ENCODE measurements at places on chromosomes 13 and 19. TPM values are rescaled to one million over a fixed set of nuclear protein-coding genes. Genes with fewer than 3 reads are reported as not detected.

The NLRP5 gene
- not detected for total RNA-seq

DNA sequence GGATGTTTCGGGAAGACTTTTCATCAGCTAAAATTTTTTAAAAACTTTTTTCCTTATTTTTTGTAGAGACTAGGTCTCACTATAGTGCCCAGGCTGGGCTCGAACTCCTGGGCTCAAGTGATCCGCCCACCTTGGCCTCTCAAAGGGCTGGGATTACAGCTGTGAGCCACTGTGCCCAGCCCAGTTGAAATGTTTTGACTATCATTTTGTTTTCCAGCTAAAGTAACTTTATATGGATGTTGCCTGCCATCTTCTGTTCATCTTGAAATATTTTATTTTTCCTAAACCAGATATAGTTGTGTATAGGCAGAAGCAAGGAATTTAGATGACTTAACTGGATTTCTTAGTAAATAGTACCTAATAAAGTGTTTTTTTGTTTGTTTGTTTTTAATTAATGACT, 7.0 kb downstream of the CAB39L start:
- H3K36me3 ChIP-seq, result no peaks in the 10 kb centered on the region
- peak; percentile 17 for DNase-seq
- H3K27me3 ChIP-seq, result no peaks in the 10 kb centered on the region
- H3K4me1 ChIP-seq, result no peaks in the 10 kb centered on the region

The KLK4 gene
- total RNA-seq, result not detected

The ZNF560 gene
- total RNA-seq, result not detected

GRCh38 chr19:17455308-17456123, 5.2 kb downstream of the NXNL1 start:
- H3K27me3 ChIP-seq, result no peaks in the 10 kb centered on the region
- no peak overlapping the region for H3K27ac ChIP-seq
- no peaks in the 10 kb centered on the region for H3K36me3 ChIP-seq
- DNase-seq, result no peak
- H3K4me3 ChIP-seq, result no peak overlapping the region

- H3K4me3 ChIP-seq, result no peak overlapping the region
- H3K27ac ChIP-seq, result peak overlapping the region; percentile 62
- peak; percentile 65 for DNase-seq
- peaks cover 21% of the 10 kb centered on the region for H3K4me1 ChIP-seq
Measured at GRCh38 chr19:43524922-43525835, 1.8 kb downstream of the ETHE1 start.

GRCh38 chr13:61908906-61909615, 493.4 kb upstream of the PCDH20 start:
- no peaks in the 10 kb centered on the region for H3K4me1 ChIP-seq
- no peak overlapping the region for H3K27ac ChIP-seq
- H3K36me3 ChIP-seq, result no peaks in the 10 kb centered on the region
- H3K4me3 ChIP-seq, result no peak overlapping the region
- no peak for DNase-seq
- no peaks in the 10 kb centered on the region for H3K27me3 ChIP-seq

- H3K27ac ChIP-seq, result peak overlapping the region; percentile 13
- no peaks in the 10 kb centered on the region for H3K27me3 ChIP-seq
- H3K4me1 ChIP-seq, result peaks cover 78% of the 10 kb centered on the region
Measured at GRCh38 chr19:42277821-42278451, 8.9 kb downstream of the CIC start.

DNA sequence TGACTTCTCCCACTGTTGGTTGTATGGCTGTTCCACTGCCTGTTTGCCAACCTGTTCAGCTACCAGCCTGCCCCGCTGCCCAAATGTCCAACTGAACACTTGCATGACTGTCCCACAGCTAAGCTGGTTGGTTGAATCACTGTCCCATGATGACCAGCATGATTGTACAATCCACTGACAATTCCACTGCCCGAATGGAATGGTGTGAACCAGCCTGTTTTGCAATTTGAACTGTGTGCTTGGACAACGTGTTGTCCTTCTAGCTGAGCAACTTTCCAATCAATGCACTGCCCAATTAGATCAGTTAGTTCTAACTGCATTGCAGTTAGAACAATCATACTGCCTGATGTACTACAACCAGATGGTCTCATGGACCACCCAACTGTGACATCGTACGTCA, 8.7 kb downstream of the ADAMTS10 start:
- no peak for DNase-seq
- H3K27me3 ChIP-seq, result no peaks in the 10 kb centered on the region
- no peaks in the 10 kb centered on the region for H3K36me3 ChIP-seq
- no peaks in the 10 kb centered on the region for H3K4me1 ChIP-seq
- H3K27ac ChIP-seq, result no peak overlapping the region

- no peak for DNase-seq
- no peaks in the 10 kb centered on the region for H3K4me1 ChIP-seq
- no peak overlapping the region for H3K27ac ChIP-seq
Measured at GRCh38 chr13:39528661-39528980, 74.4 kb downstream of the LHFPL6 start.

- DNase-seq, result peak; percentile 30
- peaks cover 44% of the 10 kb centered on the region for H3K4me1 ChIP-seq
- no peaks in the 10 kb centered on the region for H3K27me3 ChIP-seq
- no peak overlapping the region for H3K4me3 ChIP-seq
Measured at GRCh38 chr13:97307882-97308624, 85.9 kb downstream of the MBNL2 start.

DNA sequence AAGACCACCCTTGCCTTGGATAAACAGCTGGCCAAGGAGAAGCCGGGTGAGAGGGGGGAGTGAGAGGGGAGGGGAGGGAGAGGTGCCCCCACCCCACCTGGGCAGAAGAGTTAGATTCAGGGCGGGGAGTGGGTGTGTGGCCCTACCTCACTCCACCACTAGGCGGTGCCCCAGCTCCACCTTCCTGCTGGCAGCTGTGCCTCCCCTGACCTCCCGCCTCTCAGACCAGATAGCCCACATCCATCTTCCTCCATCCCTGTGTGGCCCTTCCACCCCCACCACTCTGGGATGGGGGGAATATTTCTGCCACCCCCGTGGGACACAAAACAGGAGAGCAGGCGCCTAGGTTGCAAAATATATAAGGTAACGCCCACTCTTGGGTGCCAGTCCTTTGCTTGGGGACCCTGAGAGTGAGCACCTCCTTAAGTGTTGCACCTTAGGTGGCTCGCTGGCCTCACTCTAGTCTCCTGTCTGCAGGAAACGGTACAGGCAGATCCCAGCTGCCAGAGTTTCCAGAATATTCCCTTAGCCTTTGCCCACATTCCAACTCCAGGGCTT, 13.8 kb upstream of the EHD2 start:
- peaks cover 4% of the 10 kb centered on the region for H3K4me1 ChIP-seq
- no peaks in the 10 kb centered on the region for H3K27me3 ChIP-seq
- peak; percentile 61 for DNase-seq
- peaks cover 7% of the 10 kb centered on the region for H3K36me3 ChIP-seq

The ZNF577 gene
- total RNA-seq, result 16.5 TPM

The FUT2 gene
- 3.4 TPM for total RNA-seq

DNA sequence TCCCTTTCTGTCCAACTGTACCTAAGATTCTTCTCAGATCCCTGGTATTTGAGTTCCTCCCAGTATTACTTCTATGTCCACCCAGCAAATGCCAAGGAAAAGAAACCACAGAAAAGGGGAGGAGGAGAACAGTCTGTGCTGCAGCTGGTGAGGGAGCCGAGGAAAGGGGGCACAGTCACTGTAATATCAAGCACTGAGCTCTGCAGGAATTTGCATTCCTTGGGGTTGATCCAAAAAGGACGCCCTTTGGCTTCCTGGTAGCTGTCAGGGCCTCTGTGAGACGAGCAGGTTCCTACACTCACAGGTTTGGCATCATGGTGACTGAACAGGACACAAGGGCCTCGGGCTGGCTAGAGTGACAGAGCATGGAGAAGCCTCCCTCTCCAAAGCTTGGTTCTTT, 273.4 kb downstream of the NHLRC3 start:
- no peaks in the 10 kb centered on the region for H3K36me3 ChIP-seq
- no peak for DNase-seq
- no peak overlapping the region for H3K27ac ChIP-seq
- H3K4me3 ChIP-seq, result no peak overlapping the region
- H3K27me3 ChIP-seq, result no peaks in the 10 kb centered on the region

- no peaks in the 10 kb centered on the region for H3K36me3 ChIP-seq
- peak overlapping the region; percentile 90 for H3K27ac ChIP-seq
- peak; percentile 63 for DNase-seq
- H3K27me3 ChIP-seq, result no peaks in the 10 kb centered on the region
- peak overlapping the region; percentile 75 for H3K4me3 ChIP-seq
Measured at GRCh38 chr19:47230054-47230920, 712 bp downstream of the BBC3 start.

GRCh38 chr19:14674764-14675163, at the start of gene ADGRE3:
Gene ADGRE3 (minus strand): TSS chr19:14674844. CDS start chr19:14674770, 74 bp downstream.
- no peak within 1 kb of the TSS for H3K27ac ChIP-seq
- no peaks in the 10 kb centered on the region for H3K4me1 ChIP-seq
- no peaks in the 10 kb centered on the region for H3K36me3 ChIP-seq

- peak overlapping the region; percentile 50 for H3K27ac ChIP-seq
- peaks cover 24% of the 10 kb centered on the region for H3K4me1 ChIP-seq
- H3K36me3 ChIP-seq, result no peaks in the 10 kb centered on the region
- no peaks in the 10 kb centered on the region for H3K27me3 ChIP-seq
Measured at GRCh38 chr13:40190641-40191100, 475.8 kb downstream of the FOXO1 start.

The NANOS3 gene
- total RNA-seq, result not detected

The ZNF30 gene
- 0.66 TPM for total RNA-seq
